SK-N-SH (cell line): ENCODE measurements at places on chromosomes 2 and 18.

DNA sequence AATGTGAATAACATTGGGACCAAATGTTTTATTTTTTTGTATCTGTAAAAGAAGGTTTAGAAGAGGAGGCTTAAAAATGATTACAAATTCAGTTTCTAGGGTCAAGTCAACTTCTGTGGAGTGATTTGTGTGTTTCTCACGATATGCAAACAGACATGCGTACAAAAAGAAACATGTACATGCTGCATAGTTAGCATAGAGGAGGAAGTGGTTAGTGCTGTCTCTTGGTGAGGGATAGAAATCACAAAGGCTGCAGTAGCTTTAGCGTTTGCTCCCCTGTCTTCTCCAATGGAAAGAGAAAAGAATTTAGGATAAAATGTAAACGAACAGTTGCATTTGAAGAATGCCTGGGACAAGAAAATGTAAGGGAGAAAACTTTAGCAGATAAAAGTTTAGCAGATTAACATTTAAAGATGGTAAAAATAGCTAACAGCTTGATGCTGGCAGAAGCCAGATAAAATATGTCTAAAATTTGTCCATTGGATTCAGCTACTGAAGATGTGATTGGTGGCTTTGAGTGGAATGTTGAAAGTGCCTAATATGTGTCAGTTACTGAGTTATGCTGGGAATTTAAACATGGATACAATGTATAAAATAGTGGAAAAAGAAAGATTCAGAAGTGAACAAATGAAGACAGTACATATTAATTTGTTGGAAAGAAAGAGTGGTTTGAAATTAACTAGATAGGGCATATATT is 44.9 kb downstream of the MALT1 start:
- H3K36me3 ChIP-seq: peaks cover 15% of the 10 kb centered on the region
- DNase-seq: no peak
- no peaks in the 10 kb centered on the region for H3K27me3 ChIP-seq
- no peaks in the 10 kb centered on the region for H3K4me1 ChIP-seq
- H3K27ac ChIP-seq: no peak overlapping the region
- H3K4me3 ChIP-seq: no peak overlapping the region

GRCh38 chr2:234828382-234829073 is 123.3 kb upstream of the SH3BP4 start:
- no peak overlapping the region for H3K27ac ChIP-seq
- H3K36me3 ChIP-seq: no peaks in the 10 kb centered on the region
- no peaks in the 10 kb centered on the region for H3K27me3 ChIP-seq
- DNase-seq: no peak

DNA sequence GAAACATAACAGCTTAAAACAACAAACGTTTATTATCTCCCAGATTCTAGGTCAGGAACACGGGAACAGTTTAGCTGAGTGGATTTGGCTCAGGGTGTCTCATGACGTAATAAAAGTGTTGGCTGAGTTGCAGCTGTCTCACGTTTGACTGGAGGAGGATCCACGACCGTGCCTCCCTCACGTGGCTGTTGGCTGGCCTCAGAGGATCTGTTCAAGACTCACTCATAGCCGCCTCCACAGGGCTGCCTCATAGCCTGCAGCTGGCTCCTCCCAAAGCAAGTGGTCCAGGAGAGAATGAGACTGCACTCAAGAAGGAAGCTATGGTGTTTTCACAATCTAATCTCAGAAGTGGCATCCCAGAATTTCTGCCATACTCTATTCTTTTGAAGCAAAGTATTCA is 167.1 kb downstream of the RPRM start:
- DNase-seq: no peak
- H3K4me3 ChIP-seq: no peak overlapping the region
- H3K4me1 ChIP-seq: no peaks in the 10 kb centered on the region
- H3K36me3 ChIP-seq: no peaks in the 10 kb centered on the region
- no peaks in the 10 kb centered on the region for H3K27me3 ChIP-seq

DNA sequence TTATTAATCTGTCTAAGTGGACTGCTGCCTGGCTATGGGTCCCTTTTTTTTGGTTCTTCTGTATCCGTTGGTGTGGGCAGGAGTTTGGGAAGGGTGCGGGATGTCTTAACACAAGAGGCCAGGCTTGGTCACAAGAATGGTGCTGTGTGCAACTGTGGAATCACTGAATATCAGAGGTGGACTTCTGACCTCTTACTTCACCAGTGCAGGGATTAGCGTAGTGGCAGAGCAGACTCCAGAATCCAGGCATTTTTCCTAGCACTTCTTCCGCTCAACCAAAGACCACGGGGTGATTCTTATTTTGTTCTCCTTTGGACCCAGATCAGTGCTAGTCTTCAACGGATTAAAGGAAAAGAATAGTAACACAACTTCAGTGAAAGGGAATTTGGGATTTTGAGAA is 254.3 kb upstream of the TNP1 start:
- H3K36me3 ChIP-seq: no peaks in the 10 kb centered on the region
- no peak overlapping the region for H3K4me3 ChIP-seq
- no peaks in the 10 kb centered on the region for H3K4me1 ChIP-seq
- H3K27me3 ChIP-seq: no peaks in the 10 kb centered on the region

DNA sequence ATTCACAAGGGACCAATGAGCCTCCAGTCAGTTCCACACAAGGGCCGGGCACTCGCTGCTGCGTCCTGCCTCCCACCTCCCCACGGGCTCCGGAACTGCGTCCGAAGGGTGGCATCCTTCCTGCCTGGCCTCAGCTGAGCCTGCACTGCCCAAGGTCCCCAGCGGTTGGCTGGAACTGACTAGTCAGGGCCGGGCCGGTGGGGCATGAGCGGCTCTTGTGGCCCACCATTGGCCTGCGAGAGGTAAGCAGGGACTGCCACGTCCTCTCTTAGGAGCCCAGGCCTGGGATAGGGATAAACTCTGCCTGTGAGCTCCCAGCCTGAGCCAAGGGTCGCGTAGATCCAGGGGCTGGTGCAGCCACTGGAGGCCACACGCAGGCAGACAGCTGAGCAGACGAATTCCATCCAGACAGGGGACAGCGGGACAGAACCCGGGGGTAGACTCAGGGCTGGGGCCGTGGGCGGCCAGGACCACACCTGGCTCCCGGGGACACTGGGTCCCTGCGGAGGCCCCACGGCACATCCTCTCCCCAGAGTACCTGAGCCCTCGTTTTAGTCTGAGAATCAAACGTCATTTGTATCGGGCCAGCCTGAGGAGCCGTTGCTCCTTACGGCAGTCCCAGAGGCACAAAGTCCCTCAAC is 148.4 kb downstream of the ZNF516 start:
- H3K36me3 ChIP-seq: no peaks in the 10 kb centered on the region
- DNase-seq: no peak
- no peak overlapping the region for H3K4me3 ChIP-seq
- H3K27ac ChIP-seq: no peak overlapping the region
- no peaks in the 10 kb centered on the region for H3K27me3 ChIP-seq

DNA sequence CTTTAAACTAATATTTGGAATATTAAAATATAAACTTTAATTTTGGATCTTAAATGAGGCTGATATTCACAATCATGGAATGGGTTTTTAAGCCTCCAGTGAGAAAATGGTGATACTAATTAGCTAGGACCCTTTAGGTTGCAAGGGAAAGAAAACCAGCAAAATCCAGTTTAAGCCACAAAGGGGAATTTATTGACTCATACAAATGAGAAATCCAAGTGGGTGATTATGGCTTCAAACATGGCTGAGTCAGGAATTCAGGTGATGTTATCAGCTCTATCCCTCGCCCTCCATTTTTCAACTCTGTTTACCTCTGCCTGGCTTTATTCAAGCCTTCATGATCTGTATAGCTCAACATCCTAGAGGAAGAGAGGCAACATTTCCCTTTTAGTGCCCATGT is 75.3 kb upstream of the DLX2 start:
- peaks cover 5% of the 10 kb centered on the region; the same call in 1 of the 2 replicates for H3K4me1 ChIP-seq
- H3K27ac ChIP-seq: peak overlapping the region; percentile 72
- no peaks in the 10 kb centered on the region for H3K36me3 ChIP-seq
- H3K27me3 ChIP-seq: no peaks in the 10 kb centered on the region
- no peak for DNase-seq

GRCh38 chr18:70377857-70378701 is 89.2 kb downstream of the SOCS6 start:
- peaks cover 6% of the 10 kb centered on the region; the same call in 1 of the 2 replicates for H3K4me1 ChIP-seq
- H3K36me3 ChIP-seq: no peaks in the 10 kb centered on the region
- no peak overlapping the region for H3K27ac ChIP-seq

DNA sequence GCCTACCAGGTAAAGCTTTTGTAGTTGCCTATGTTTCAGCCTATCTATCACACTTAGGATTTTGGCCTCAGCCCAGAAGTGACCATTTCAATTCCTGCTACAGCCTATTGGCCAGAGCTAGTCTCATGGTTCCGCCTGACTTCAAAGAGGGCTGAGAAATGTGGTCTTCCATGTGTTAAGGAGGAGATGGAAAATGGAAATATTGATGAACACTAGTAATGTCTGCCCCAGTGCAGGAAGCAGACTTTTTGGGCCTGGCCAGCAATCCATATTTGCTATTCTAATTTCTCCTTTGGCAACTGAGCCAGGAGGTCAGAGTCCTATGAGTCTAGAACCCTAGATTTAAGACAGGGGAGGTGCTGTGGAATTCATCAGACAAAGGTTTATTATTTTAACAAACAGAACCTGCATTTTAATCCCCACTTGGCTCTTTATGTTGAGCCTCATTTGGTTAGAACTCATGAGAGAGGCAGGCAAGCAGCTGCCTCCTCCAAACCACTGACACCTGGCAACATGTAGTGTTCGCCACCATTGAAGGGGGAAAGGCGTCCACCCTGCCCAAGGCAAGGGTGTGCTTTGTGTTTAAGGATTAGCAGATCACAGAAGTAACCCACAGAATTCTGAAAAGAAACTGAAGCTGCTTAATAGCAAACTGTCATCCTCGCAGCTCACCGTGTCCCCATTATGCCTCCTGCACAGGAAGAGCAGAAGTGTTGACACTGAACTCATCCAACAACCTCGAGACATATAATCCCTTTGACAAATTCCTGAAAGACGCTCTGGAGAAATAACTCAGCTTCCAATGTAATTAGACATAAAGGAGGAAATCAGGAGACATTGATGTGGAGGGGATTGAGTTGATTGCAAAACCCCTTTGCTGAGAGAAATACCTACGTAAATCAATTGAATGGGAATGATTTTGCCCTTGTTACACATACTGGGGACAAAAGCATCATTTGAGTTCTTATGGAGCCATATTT is 47.7 kb upstream of the SCG2 start:
- peaks cover 6% of the 10 kb centered on the region; the same call in 1 of the 2 replicates for H3K4me1 ChIP-seq
- H3K36me3 ChIP-seq: no peaks in the 10 kb centered on the region
- H3K27me3 ChIP-seq: no peaks in the 10 kb centered on the region
- H3K4me3 ChIP-seq: no peak overlapping the region
- no peak for DNase-seq
- H3K27ac ChIP-seq: no peak overlapping the region

DNA sequence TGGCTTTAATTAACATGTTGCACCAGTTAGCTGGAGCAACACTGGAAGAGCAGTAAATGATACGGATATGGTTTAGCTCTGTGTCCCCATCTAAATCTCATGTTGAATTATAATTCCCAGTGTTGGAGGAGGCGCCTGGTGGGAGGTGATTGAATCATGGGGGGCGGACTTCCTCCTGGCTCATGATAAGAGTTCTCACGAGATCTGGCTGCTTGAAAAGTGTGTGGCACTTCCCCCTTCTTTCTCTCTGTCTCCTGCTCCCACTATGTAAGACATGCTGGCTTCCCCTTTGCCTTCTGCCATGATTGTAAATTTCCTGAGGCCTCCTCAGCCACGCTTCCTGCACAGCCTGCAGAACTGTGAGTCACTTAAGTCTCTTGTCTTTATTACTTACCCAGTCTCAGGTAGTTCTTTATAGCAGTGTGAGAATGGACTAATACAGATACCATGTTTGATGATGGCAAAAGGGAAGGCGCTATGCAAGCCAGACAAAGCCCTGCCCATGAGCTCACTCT is 963.6 kb downstream of the SOCS6 start:
- H3K27me3 ChIP-seq: no peaks in the 10 kb centered on the region
- H3K27ac ChIP-seq: no peak overlapping the region
- H3K36me3 ChIP-seq: no peaks in the 10 kb centered on the region
- no peak for DNase-seq

DNA sequence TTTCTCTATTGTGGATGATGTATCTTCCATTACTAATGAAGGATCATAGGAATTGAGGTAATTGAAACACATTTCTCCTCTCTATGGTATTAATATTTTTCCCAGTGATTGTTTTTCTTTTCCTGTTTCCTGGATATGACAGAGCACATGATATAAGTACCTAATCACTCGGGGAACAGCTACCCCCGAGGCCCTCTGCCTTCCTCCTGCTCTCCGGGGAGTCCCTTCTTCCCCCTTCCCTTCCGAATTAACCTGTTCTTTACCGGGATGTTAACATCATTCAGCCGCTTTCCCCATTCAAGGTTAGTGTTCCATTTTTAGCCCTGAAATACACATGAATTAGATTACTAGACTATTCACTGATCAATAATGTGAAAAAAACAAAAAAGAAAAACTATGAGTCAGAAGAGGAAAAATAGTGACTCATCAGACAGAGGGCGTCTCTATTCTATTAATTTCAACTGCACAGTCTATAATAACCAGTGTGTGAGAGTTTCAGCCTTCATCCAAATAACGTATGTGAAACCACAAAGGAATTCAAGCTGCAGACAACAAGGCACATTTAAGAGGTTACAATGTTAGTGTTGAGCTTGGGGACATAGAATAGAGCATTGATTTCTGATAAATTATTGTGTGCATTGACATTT is 450.8 kb downstream of the DLGAP1 start:
- no peak overlapping the region for H3K27ac ChIP-seq
- no peaks in the 10 kb centered on the region for H3K36me3 ChIP-seq
- peaks cover 28% of the 10 kb centered on the region; the same call in 1 of the 2 replicates for H3K27me3 ChIP-seq
- H3K4me1 ChIP-seq: no peaks in the 10 kb centered on the region; the same call in 1 of the 2 replicates

GRCh38 chr2:45009303-45009927 is at the start of gene SIX2:
SIX2 (minus strand) TSS chr2:45009452; CDS start chr2:45009110, 342 bp downstream.
- H3K27ac ChIP-seq: peak within 1 kb of the TSS; percentile 17; the same call in 1 of the 2 replicates
- H3K36me3 ChIP-seq: no peaks in the 10 kb centered on the region
- H3K4me3 ChIP-seq: peak within 1 kb of the TSS; percentile 55
- no peaks in the 10 kb centered on the region for H3K4me1 ChIP-seq
- H3K27me3 ChIP-seq: no peaks in the 10 kb centered on the region

DNA sequence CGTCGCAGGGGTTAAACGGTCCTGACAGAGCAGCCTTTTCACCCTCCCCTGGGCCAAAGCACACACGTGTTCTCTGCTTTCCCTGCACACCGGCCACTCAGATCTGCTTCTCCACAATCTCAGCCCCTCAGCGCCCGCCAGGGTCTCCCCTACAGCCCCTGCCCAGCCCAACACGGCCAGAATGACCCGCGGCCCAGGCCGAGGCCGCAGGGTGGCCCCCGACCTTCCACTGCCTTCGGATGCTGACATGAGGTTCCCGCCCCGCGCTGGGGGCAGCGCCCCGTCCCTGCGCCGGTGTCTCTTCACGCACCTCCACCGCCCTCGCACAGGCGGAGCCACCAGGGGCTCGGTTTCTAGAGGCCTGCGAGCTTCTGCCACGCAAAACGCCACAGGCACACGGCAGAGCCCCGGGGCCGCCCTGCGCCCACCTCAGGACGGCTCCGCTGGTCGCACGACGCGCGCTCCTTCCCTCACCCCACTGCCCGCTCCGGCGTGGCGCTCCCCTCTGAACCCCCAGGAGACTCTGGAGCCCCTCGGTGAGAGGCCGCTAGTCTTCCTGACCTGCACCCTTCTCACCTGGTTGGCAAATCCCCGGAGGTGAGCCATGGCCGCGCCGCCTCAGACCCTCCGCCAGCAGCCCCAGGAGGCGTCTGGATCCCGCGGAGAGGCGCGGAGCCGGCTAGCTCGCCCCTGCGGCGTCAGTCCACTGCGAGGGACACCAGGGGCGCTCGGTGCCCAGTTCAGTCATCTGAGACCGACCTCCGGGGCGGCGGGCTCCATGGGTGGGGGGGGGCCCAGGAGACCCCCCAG is 749 bp downstream of the STK25 start:
- H3K36me3 ChIP-seq: no peaks in the 10 kb centered on the region
- H3K27ac ChIP-seq: peak overlapping the region; percentile 49
- H3K4me1 ChIP-seq: peaks cover 32% of the 10 kb centered on the region; the same call in 1 of the 2 replicates
- H3K4me3 ChIP-seq: peak overlapping the region; percentile 94
- no peaks in the 10 kb centered on the region for H3K27me3 ChIP-seq
- DNase-seq: peak; percentile 91
